ENCODE measurements at places on chromosomes 6 and 20. TPM values are rescaled to one million over a fixed set of nuclear protein-coding genes. Genes with fewer than 3 reads are reported as not detected.

MYB gene
- total RNA-seq, result 39.6 TPM

GGTLC1 gene
- total RNA-seq, result not detected

PSORS1C2 gene
- total RNA-seq, result not detected

GRCh38 chr20:44832724-44833123 is 22.4 kb upstream of the RIMS4 start:
- no peaks in the 10 kb centered on the region for H3K36me3 ChIP-seq
- no peaks in the 10 kb centered on the region for H3K27me3 ChIP-seq
- H3K4me1 ChIP-seq, result no peaks in the 10 kb centered on the region
- DNase-seq, result no peak
- no peak overlapping the region for H3K27ac ChIP-seq

DNA sequence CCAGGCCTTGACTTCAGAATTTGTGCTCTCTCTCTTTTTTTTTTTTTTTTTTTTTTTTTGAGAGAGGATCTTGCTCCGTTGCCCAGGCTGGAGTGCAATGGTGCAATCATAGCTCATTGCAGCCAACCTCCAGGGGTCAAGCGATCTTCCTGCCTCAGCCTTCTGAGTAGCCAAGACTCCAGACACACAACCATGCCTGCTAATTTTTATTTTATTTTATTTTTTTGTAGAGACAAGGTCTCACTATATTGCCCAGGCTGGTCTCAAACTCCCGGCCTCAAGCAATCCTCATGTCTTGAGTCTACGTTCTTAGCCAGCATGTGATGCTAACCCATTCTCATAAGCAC is 19.4 kb downstream of the TGM2 start:
- H3K36me3 ChIP-seq, result no peaks in the 10 kb centered on the region
- no peaks in the 10 kb centered on the region for H3K27me3 ChIP-seq
- H3K4me1 ChIP-seq, result peaks cover 13% of the 10 kb centered on the region
- no peak for DNase-seq

DNA sequence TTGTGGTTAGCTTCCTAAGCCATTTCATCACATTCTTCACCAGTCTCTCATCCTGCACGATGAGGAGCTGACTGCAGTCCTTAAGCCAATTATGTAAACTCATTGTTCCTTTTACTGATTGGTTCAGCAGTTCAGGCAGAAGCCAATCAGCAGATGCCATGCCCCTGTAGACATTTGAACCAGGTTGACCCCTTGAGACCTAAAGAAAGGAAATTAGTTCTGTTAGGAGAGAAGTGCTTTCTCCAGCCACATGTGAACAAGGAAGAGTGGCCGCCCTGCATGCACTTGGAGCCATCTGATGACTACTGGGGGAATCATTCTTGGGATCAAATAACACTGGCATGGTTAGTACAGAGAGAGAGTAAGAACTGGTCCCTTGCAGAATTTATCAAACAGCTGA is 535.2 kb upstream of the ID4 start:
- no peaks in the 10 kb centered on the region for H3K36me3 ChIP-seq
- no peak overlapping the region for H3K27ac ChIP-seq
- H3K27me3 ChIP-seq, result no peaks in the 10 kb centered on the region
- no peak for DNase-seq
- no peak overlapping the region for H3K4me3 ChIP-seq
- no peaks in the 10 kb centered on the region for H3K4me1 ChIP-seq

DNA sequence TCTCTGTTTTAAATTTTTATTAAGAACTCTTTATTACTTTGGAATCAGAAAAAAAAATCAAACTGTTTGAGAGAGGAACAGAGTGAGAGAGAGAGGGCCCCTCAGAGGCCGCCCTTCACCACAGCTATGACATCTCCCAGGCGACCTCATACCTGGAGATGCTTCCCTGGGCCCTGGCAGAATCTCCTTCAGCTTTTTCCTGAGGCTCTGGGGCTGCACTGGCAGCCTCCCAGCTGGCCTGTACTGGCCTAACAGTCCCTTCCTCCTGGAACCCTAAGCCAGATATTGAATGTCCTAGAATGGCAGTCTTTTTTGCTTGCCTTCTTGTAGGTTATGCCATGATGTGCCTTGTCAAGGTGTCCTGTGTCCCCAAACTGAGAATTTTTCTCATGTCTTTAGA is 13.7 kb downstream of the ABHD12 start:
- no peak for DNase-seq
- no peaks in the 10 kb centered on the region for H3K27me3 ChIP-seq
- peaks cover 13% of the 10 kb centered on the region for H3K4me1 ChIP-seq
- H3K36me3 ChIP-seq, result no peaks in the 10 kb centered on the region
- no peak overlapping the region for H3K4me3 ChIP-seq
- H3K27ac ChIP-seq, result no peak overlapping the region

DNA sequence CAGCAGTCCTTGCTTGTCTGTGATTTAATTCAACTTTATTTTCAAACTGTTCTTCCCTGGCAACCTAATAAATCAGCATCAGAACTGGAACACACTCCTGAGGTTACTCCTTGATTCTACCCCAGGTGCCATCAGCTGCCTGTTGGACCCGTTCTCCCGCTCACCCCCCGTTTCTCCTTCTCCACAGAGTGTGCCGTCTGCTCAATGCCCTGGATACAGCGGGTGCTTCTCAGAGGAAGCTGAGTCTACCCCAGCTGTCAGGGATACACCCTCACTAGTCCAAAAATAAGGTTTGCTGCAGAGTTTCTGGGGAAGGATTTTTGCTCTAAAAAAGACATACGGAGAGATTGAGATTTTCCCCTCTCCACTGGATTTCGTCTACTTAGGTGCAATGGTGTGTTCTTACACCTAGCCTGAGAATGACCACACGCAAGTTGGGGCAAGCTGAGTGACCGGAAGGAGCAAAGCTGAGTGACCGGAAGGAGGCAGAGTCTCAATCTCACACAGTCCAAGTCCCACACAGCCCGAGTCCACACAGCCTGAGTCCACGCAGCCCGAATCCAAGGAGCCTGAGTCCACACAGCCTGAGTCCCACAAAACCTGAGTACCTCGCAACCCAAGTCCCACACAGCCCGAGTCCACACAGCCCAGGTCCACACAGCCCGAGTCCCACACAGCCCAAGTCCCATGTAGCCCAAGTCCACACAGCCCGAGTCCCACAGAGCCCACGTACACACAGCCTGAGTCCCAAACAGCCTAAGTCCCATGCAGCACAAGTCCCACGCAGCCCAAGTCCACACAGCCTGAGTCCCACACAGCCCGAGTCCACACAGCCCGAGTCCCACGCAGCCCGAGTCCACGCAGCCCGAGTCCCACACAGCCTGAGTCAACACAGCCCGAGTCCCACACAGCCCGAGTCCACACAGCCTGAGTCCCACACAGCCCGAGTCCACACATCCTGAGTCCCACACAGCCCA is 58.6 kb upstream of the DACT2 start:
- H3K4me3 ChIP-seq, result no peak overlapping the region
- no peak overlapping the region for H3K27ac ChIP-seq
- no peaks in the 10 kb centered on the region for H3K4me1 ChIP-seq
- H3K27me3 ChIP-seq, result no peaks in the 10 kb centered on the region

DNA sequence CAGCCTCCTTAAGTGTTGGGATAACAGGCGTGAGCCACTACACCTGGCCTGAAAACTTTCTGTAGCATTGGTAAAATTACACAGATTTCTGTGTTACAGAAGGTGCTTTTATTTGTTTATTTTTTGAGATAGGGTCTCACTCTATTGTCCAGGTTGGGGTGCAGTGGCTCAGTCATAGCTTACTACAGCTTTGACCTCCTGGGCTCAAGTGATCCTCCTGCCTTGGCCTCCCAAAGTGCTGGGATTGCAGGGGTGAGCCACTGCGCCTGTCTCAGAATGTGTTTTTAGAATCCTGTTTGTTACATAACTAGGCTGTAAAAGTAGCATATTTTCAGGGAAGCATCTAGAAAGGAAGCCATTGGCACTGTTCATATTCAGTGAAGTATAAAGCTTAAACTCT is 16.9 kb upstream of the BLTP3A start:
- no peak for DNase-seq
- no peak overlapping the region for H3K4me3 ChIP-seq
- no peak overlapping the region for H3K27ac ChIP-seq
- H3K36me3 ChIP-seq, result no peaks in the 10 kb centered on the region
- H3K4me1 ChIP-seq, result no peaks in the 10 kb centered on the region
- H3K27me3 ChIP-seq, result no peaks in the 10 kb centered on the region

GRCh38 chr6:16904957-16905356 is 143.7 kb upstream of the ATXN1 start:
- peaks cover 9% of the 10 kb centered on the region for H3K4me1 ChIP-seq
- no peak overlapping the region for H3K4me3 ChIP-seq
- no peak overlapping the region for H3K27ac ChIP-seq
- H3K36me3 ChIP-seq, result no peaks in the 10 kb centered on the region
- H3K27me3 ChIP-seq, result peaks cover 8% of the 10 kb centered on the region
